Endodermal cell (in vitro differentiated cells): ENCODE measurements at places on chromosomes 1 and 21. TPM values are rescaled to one million over a fixed set of nuclear protein-coding genes. Genes with fewer than 3 reads are reported as not detected.
A peak's percentile ranks its signal among the peaks of the same experiment; 100 is the strongest.

The IL20 gene
- not detected in 2 replicates for total RNA-seq

- H3K4me3 ChIP-seq = no peak overlapping the region
- H3K4me1 ChIP-seq = peaks cover 10% of the 10 kb centered on the region
- H3K27ac ChIP-seq = no peak overlapping the region
- no peaks in the 10 kb centered on the region for H3K36me3 ChIP-seq
- no peak for DNase-seq
Measured at GRCh38 chr1:181057079-181057478, 23.3 kb downstream of the MR1 start.

- peak; percentile 55 for DNase-seq
- H3K4me1 ChIP-seq = peaks cover 11% of the 10 kb centered on the region
- H3K27ac ChIP-seq = no peak overlapping the region
- peaks cover 31% of the 10 kb centered on the region for H3K27me3 ChIP-seq
- no peaks in the 10 kb centered on the region for H3K36me3 ChIP-seq
- no peak overlapping the region for H3K4me3 ChIP-seq
Measured at GRCh38 chr21:45030682-45031570, 43.5 kb upstream of the ADARB1 start.

GRCh38 chr1:27564710-27565649, 39.0 kb downstream of the AHDC1 start:
- no peak for DNase-seq
- no peak overlapping the region for H3K4me3 ChIP-seq
- H3K27ac ChIP-seq = peak overlapping the region; percentile 92
- no peaks in the 10 kb centered on the region for H3K36me3 ChIP-seq
- peaks cover 51% of the 10 kb centered on the region for H3K4me1 ChIP-seq

GRCh38 chr1:100122177-100122576, 10.6 kb downstream of the SASS6 start:
- no peak overlapping the region for H3K27ac ChIP-seq
- H3K4me1 ChIP-seq = no peaks in the 10 kb centered on the region
- no peak for DNase-seq
- H3K36me3 ChIP-seq = peaks cover 46% of the 10 kb centered on the region
- H3K27me3 ChIP-seq = no peaks in the 10 kb centered on the region
- H3K4me3 ChIP-seq = no peak overlapping the region

- no peak for DNase-seq
- H3K4me1 ChIP-seq = no peaks in the 10 kb centered on the region
- no peaks in the 10 kb centered on the region for H3K36me3 ChIP-seq
- no peak overlapping the region for H3K27ac ChIP-seq
- no peaks in the 10 kb centered on the region for H3K27me3 ChIP-seq
Measured at GRCh38 chr1:158646465-158646864, 40.0 kb downstream of the SPTA1 start.

DNA sequence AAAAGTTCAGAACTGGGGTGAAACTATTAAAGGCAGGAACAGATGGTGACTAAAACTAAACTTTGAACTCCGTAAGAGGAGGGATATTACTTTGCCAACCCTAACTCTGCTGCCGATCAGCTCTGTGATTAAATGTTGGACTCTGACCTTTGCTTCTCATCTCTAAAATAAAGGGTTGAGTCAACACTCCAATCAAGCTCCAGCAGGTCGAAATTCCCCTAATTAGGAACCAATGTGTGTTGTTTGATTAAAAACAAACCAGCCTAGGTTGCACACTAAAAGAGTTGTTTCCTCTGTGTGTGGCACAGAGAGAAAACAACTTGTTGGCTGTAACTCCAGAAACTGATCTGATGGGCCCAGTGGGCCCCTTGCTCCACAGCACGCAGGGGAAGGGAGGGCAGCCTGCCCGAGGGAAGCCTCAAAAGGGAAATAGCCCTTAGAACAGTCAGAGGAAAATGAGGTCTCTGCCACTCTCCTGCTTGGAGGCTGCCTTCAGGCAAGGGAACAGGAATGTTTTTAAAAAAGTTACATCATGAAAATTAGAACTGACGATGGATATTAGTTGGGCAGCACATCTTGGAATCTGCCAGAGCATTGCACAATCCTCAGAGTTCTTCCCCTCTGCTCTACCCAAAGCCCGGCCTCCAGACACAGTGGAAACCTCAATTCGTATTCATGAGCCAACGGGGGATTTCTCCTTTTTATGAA, 69.3 kb downstream of the KCTD3 start:
- no peak overlapping the region for H3K4me3 ChIP-seq
- peaks cover 8% of the 10 kb centered on the region for H3K4me1 ChIP-seq
- DNase-seq = no peak
- H3K27me3 ChIP-seq = no peaks in the 10 kb centered on the region
